ENCODE measurements at places on chromosomes 7 and 10.

- DNase-seq = no peak
Observed at GRCh38 chr7:157445956-157446295, 109.1 kb downstream of the DNAJB6 start.

DNA sequence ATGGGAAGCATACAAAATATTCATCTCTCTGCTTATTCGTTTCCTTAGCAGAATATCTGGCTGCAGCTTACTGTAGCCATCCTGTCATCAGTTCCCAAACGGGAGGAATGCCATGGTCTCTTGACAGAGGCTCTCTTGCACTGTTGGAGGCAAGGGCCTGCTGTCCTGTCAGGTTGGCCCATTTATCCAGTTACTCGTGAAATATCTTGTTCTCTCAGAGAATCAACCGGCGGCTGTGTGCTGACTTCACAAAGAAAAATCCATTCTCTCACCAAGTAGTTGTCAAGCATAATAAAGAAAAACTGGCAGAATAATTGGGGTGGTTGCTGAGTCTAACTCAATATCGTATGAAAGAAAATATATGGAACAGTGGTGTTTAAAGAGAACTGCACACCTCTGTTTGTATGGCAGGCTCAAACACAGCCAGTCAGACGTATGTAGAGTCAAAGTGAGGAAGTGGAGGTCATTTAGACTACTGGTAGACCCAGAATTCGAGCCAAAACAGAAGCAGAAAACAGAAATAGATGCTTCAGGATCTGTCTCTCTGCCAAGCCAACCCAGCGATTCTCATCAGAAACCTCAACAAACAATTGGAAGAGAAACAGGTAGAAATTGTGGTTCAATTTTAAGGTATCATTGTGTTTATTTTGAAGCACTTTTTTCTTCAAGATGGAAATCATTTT is 349.2 kb upstream of the PRKCQ start:
- DNase-seq = no peak

DNA sequence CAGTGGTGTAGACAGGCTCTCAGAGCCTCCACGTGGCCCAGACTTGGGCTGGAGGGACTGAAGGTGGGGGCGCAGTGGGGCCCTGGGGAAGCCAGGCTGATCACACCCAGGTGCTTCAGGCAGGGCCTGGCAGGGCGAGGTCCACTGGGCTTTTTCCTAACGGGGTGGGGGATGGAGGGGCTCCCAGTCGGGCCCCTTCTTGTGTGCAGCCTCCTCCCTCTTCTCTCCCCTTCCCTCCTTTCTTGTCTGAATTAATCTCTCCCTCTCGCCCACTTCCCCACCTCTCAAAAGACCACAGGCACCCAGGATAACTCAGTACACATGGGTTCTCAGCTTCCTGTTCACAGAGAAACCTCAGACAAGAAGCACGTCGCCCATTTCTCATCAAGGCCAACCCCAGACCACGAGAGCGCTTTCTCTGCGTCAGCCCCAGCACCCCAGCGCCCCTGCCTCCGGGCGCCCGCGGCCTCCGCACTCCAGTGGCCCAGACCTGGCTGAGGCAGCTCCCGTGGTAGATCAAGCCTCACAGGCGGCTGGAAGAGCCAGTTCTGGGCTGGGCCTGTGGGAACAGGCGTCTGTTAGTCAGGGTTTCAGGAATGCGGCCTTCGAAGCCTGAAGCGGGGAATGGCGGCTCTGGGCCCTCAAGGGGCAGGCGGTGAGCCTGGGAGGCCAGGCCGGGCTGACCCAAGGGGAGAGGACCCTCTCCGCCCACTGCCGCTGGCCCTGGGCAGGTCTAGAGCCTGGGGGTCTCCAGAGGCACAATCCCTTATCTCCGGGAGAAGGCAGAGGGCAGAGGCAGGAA is 50.6 kb downstream of the PWWP2B start:
- no peak for DNase-seq

GRCh38 chr7:128006550-128007302 is 24.5 kb downstream of the LRRC4 start:
- no peak for DNase-seq

- no peak for DNase-seq
Observed at GRCh38 chr7:33581236-33581635, 324.1 kb upstream of the BMPER start.

DNA sequence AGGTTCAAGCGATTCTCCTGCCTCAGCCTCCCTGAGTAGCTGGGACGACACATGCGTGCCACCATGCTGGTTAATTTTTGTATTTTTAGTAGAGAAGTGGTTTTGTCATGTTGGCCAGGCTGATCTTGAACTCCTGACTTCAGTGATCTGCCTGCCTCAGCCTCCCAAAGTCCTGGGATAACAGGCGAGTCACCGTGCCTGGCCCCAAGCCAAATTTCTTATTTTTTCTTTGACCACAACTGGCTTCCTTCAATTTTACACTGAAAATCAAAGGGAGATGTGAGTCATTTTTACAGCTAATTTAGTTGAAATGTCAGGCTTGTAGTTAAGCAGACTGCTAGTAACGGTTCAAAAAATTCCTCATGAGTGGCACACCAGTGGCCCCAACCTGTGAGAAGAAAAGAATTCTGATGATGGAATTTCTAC is 7.8 kb downstream of the RNF216 start:
- no peak for DNase-seq

- no peak for DNase-seq
Observed at GRCh38 chr10:114662646-114663217, 4.7 kb upstream of the ABLIM1 start.

GRCh38 chr7:27066148-27066547 is 29.7 kb downstream of the HOXA1 start:
- no peak for DNase-seq

DNA sequence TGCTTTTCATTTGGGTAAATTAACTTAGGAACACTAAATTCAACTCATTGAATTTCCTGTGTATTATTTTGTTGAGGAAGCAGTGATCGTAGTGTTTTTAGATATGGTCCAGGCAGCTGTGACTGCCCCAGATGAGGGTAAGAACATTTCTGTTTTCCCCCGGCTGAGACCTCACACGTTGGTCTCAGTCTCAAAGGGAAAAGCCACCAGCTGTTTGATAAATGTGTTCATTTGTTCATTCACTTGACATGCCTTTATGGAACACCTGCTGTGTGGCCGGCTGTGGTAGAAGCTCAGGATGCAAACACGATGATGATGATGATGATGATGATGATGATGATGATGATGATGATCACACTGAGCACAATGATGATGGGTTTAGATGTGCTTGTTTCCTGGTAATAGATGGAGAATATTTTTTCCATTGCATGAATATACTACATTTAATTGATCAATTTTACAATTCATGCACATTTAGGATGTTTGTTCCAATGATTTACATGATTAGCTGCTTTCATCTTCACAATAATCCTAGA is 125.6 kb upstream of the ZNF32 start:
- no peak for DNase-seq
